ENCODE measurements at places on chromosomes 5 and 9.

DNA sequence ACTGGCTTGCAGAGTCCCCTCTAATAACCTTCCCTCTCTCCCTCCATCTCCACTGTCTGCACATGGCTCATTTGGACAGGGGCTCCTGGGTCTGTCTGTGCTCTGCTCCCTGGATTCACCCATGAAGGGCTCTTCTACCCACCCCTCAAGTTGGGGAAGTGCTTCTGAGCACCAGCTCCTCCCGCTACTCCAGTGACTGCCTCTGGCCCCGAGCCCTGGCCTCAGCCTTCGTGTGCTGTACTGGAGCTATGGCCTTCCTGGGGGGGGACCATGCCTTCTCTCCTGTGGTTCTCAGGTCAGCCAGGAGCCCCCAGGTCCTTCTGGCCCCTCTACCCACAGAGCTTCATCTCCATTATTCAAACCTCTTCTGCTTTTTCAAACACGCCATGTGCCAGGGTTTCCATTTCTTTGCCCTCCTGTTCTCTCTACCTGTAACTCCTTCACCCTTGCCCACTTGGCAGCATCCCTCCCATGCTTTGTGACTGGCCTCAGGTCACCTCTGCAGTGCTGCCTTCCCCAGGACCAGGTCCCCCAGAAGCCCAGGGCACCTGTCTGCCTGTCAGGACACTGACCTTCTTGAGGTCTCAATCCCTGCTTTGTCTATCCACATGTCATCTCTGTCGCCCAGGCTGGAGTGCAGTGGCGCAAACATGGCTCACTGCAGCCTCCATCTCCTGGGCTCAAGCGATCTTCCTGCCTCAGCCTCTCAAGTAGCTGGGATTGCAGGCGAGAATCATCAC, 9.5 kb downstream of the SH3PXD2B start:
- no peak for DNase-seq

GRCh38 chr9:128062846-128063831, 4.0 kb downstream of the NAIF1 start:
- no peak for DNase-seq

DNA sequence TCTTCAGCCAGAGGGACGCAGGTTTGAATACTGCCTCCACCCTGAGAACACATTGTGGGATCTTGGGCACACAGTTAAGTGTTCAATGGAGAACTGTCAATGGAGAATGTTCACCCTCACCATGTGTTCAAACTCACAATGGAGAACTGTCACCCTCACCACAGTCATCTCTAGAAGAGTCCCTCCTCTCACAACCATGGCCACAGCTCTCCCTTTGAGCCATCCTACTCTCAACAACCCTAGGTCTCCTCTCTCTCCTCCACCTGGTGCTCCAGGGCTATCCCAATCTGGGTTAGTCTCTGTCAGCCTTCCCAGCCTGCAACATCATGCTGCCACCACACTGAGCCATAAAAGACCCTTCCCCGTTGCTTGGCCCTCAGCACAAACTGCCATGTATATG, 36.3 kb upstream of the HAND1 start:
- no peak for DNase-seq

GRCh38 chr5:66643387-66643786, 47.2 kb downstream of the MAST4 start:
- no peak for DNase-seq

- DNase-seq: no peak
Observed at GRCh38 chr9:70043285-70043684, 363 bp upstream of the MAMDC2 start.

DNA sequence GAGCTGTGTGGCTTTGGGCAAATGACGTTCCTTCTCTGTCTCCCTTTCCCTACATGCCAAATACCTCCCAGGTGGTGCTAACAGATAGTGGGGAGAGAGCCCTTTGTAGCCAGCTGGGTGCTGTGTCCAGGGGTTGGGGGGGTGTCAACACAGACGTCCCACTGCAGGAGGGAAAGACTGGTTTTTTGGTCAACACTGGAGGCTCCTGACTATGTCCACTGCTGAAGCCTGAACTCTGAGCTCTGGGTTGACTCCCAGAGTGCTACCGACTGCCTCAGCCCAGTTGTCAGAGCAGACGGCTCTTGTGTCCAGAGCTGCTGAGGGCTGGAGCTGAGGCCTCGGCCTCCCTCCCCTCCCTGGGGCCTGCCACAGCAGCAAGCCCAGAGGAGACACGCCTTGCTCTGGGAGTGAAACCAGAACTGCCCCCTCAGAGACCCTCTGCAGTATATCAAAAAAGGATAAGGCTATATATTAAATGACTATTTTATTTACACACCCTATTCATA, 14.8 kb upstream of the SLC25A51 start:
- no peak for DNase-seq

DNA sequence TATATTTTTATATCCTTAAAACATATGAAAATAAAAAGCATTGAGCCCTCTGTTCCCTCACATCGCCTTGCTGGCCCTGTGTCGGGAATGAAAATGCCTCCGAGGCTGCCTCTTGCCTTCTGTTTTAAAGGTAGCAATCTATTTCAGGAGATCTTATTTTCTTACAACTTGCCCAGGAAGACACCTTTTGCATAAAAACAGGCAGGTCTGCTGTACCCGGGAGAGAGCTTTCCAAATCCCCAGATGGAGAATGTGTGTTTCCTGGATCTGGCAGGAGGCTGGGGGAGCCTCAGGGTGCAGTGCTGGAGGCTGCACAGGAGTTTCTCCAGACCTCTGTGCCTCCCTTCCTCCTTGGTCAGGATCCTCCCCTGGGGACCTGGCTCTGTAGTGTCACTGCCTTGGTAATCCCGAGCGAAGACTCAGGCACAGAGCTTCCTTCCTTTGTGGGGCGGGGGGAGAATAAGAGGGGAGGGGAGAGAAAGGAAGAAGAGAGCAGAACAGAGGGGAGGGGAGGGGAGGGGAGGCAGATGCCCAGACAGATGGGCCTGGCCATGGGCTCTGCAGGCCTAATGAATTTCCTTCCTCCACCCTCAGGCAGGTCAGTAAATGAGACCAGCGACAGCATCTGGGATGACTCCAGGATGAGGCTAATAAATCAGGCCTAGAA, 104.0 kb upstream of the BOD1 start:
- DNase-seq: no peak

Data from activated CD4-positive, alpha-beta T cell treated with anti-CD3 and anti-CD28 coated beads, Interleukin-2, amount 50 U/mL, for 24 hours (primary cell).